ENCODE measurements at places on chromosomes 2 and 18.
A peak's percentile ranks its signal among the peaks of the same experiment; 100 is the strongest.

GRCh38 chr2:195734395-195734794, 77.4 kb downstream of the SLC39A10 start:
- DNase-seq: no peak

GRCh38 chr2:45595721-45596435, 15.2 kb downstream of the SRBD1 start:
- DNase-seq: no peak

- no peak for DNase-seq
Observed at GRCh38 chr18:42545825-42546224, 569.7 kb downstream of the RIT2 start.

- DNase-seq: no peak
Observed at GRCh38 chr18:11271954-11272353, 122.6 kb upstream of the PIEZO2 start.

- DNase-seq: peak; percentile 37
Observed at GRCh38 chr2:223055836-223056235, 3.8 kb downstream of the KCNE4 start.

- no peak for DNase-seq
Observed at GRCh38 chr2:109446278-109447131, 167.3 kb downstream of the SEPTIN10 start.

GRCh38 chr2:233867993-233868532, at the start of gene MSL3B:
Gene MSL3B, minus strand, starts transcription at chr2:233868386.
- peak; percentile 57 for DNase-seq

DNA sequence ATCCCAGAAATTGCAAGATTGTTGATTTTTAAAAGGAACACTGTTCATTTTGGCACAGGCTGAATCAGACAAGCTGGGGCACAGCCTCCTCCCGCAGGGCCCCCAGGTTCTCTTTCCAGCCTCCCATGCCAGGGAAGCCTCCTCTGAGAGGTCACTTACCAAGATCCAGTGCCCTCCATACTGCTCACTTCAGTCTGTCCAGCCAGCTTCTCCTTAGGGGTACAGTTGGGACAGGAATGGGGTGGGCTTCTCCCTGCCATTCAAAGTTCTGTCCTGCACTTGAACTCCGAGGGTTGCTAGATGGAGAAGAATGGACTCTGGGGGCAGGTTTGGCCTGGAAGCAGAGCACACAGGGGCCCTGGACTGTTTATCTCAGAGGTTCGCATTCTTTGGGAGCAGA, 7.5 kb upstream of the CYP26B1 start:
- DNase-seq: no peak

- DNase-seq: no peak
Observed at GRCh38 chr18:47780011-47780725, 150.3 kb downstream of the SMAD2 start.

DNA sequence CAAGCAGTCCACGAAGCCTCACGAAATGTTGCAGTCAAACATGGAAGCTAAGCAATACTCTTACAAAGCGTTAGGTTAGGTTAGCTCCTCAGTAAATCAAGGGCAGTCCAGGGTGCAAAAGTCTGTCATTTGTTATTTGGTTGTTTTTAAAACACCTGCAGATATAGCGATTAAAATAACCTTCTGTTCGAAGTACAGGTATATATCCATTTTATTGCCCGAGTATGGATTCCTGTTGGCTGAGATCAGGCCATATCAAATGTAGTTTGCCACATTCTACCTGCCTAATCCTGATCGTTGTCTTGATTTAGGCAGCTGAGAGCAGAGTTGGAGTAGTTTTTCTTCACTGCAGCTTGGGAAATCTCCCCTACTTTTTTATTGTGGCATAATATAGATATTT, 99.5 kb upstream of the EPB41L3 start:
- no peak for DNase-seq

- no peak for DNase-seq
Observed at GRCh38 chr2:237244976-237245646, 159.4 kb downstream of the COPS8 start.

DNA sequence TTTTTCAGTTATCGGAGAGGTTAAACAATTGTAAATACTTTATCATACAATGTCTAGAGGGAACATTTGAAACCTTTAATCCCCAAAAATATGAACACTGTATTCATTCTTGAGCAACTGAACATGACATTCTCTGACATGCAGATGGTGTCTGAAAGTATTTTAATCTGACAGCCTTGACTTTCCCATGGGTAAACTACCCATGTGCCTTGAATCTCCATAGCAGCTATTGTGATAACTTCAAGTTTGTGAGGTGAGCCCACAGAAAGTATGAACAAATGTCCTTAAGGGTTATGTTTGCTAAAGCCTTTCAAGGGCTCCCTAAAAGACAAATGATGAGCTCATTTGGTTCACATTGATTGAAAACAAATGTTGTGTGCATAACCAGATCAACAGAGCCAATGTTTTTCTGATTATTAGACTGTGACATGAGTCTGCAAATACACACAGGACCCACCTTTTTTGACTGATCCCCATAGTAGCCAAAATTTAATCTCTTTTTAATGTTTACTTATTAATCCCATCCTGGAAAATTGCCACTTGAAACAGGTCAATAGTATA, 1326.0 kb downstream of the LRP1B start:
- no peak for DNase-seq

GRCh38 chr2:187594801-187595200, 40.6 kb upstream of the TFPI start:
- DNase-seq: no peak

DNA sequence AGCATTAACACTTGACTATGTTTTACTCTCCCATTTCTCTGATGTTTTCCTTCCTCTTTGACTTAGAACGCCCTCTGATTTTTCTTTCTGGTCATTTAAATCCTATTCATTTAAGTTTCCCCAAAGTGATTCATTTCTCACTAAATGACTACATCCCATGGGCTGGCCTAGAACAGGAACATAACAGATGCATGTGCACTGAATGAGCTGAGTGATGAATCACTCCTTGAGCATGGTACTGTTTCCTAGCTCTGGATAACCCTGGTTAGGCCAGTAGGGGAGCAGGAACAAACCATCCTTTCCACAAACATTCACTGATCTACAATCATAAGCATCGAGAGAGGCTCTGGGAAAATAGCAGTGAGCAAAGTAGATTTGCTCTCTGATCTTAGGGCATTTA, 221.9 kb upstream of the SETBP1 start:
- DNase-seq: no peak

GRCh38 chr2:105324732-105325131, 4.8 kb downstream of the TGFBRAP1 start:
- no peak for DNase-seq

DNA sequence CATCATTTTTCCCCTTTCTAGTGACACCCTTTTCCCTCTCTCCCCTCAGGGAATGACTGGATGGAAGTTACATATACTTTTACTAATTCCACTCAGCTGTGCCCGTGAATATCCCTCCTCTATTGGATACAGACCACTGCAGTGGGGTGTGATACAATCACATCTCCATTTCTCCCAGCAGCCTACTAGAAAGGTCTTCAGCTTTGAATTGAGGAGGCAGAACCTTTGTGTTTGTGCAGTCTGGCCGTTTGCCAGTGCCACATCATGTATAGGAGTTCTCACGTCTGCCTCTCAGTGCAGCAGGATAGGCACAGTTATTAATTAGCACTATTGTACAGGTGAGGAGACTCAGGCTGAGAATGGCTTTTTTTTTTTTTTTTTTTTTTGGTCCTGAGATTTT, 16.4 kb downstream of the TNFRSF11A start:
- DNase-seq: no peak

GRCh38 chr2:156046900-156047299, 285.6 kb downstream of the NR4A2 start:
- no peak for DNase-seq

DNA sequence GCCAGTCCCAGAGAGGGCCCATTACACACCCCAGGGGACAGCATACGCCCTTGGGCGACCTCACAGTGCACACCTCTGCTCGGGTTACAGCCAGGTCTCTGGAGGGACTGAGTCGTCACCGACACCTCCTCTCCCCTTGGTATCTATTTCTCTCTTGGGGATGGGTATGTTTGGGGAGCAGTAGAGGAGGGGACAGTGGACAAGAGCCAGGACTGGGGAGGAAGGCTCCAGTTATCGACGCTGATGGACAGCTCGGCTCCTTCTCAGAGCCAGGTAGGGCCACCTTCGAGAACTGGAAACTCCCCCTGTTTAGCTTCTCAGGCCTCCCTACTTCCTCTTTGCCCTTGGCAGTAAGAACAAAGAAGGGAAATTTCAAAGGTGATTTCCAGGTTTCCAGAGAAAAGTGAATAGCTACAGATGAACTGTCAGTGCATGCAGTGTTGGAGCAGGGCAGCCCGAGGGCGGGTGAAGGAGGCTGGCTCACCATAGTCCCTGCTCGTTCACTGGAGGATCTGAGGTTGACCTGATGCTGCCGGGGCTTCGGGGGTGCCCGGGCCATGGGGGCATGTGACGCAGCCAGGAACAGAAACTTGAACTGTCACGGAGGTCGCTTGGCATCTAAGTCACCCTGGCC, 4.4 kb upstream of the SEMA4C start:
- no peak for DNase-seq

GRCh38 chr2:85867556-85868292, 21.1 kb downstream of the ST3GAL5 start:
- no peak for DNase-seq

DNA sequence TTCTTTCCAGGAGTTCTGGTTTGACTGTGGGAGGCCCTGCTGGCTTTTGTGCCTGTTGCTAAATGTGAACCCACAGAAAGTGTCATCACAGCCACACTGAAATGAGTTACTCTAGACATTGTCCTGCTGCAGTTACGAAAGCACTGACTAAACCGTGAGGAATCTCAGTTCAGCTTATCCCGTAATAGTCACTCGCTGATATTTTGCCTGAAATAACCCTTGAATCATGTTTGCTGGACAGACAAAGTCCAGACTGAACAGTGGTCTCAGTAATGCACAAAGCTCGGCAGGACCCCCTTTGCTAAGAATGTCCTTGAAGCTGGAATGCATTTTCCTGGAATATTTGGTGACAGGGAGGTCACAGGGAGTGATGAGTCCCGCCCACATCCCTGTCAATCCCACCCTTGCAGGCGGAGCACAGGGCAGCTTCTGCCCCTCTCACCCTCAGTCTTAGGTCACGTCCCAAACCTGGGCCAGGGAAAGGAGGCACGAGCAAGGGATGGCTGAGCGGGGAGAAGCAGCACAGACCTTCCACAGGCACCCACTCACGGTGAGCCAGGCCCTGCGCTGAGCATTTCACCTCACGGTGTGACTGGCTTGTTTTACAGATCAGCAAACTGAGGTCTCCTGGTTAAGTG, 53.4 kb downstream of the ADI1 start:
- no peak for DNase-seq

- DNase-seq: no peak
Observed at GRCh38 chr2:107383691-107384090, 443.0 kb upstream of the RGPD4 start.

DNA sequence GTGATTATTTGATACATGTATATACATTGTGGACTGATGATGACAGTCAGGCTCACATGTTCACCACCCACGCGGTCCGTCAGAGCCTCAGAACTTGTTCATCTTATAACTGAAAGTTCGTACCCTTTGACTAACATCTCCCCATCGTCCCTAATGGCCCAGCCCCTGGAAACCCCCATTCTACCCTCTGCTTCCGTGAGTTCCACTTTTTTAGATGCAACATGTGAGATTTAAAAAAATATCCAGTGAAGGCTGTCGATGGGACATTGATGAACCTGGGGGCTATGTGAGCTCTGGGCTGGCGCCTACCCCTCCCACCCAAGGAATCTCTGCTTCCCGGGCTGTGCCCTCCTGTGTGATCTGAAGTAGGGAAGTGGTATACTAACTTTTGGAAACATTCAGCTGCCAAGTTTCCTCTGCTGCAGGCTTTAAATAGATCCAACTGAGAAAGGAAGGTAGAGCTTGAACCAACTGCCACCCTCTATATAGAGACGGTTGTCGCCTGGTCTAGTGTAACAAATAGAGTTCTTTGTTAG, 163.8 kb downstream of the FAM210A start:
- no peak for DNase-seq

GRCh38 chr2:239938651-239939486, 86.3 kb downstream of the NDUFA10 start:
- no peak for DNase-seq

GRCh38 chr2:30336978-30337841, 105.9 kb downstream of the LBH start:
- DNase-seq: no peak

DNA sequence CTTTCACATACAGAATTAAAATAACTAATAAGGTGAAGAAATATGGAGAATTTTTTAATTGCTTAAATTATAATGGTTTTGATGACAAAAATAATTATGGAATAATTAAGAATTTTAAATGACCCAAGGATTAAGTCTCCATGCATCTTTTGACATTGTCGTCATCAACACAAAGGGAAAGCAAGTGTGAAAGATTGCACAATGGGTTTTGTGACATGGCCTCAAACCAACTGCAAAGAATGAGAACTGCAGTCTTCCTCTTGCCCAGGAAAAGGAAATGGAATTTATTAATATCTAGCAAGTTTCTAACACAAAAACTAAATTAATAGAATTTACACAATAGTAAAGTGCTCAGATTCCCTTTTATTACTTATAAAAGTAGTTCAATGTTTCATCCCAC, 329.1 kb upstream of the PKDCC start:
- DNase-seq: no peak

DNA sequence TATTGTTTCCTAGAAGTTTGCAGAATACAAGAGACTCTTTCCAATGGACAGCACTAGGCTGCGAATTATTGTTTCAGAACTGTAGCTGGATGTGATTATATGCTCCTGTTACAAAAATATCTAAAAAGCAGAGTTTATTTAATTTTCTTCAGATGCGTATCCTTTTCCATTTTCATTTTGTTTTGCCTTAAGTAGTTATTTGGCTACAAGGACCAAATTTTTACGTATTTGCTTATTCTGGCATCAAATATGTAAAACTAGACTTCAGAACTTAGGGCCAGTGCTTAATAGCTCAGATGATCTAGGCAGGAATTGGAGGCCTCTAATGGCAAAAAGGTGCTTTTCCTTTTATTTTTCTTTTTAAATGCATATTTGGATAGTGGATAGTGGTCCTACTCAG, 18.7 kb downstream of the MEP1B start:
- DNase-seq: no peak

DNA sequence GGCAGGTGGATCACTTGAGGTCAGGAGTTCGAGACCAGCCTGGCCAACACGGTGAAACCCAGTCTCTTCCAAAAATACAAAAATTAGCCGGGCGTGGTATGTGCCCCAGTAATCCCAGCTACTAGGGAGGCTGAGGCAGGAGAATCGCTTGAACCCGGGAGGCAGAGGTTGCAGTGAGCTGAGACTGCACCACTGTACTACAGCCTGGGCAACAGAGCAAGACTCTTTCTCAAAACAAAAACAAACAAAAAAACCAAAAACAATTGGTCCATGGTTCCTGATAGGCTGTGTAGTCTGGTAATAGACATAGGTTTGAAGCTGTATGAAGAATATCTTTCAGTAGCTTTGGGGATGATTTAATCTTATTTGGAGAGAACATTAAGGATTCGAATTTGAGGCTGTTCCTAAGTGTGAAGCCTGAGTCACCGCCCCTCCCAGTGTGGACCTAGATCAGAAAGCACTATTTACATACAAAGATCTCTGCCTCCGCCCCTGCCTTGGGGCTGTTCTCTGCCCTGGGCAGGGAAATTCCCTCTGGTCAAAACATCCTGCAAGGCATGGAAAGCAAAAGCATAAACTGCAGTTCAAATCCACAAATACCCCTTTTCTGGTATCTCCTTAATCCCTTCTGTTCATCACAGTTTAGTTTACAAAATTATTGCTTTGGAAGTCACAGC, 52.8 kb upstream of the PMAIP1 start:
- DNase-seq: no peak
